Left lung (tissue), 14 donors: ENCODE measurements at places on chromosomes 12 and 14. TPM values are rescaled to one million over a fixed set of nuclear protein-coding genes. Genes with fewer than 3 reads are reported as not detected.

The FAM90A1 gene
- total RNA-seq = 0.61 TPM

GRCh38 chr12:28032811-28033537 lies 60.4 kb upstream of the PTHLH start:
- no peak for DNase-seq
- no peak overlapping the region for H3K4me3 ChIP-seq
- no peaks in the 10 kb centered on the region for H3K36me3 ChIP-seq
- no peaks in the 10 kb centered on the region for H3K27me3 ChIP-seq
- H3K27ac ChIP-seq = no peak overlapping the region

GRCh38 chr12:77600468-77600843 lies 230.2 kb upstream of the NAV3 start:
- no peaks in the 10 kb centered on the region for H3K36me3 ChIP-seq
- no peak overlapping the region for H3K4me3 ChIP-seq
- no peaks in the 10 kb centered on the region for H3K27me3 ChIP-seq
- DNase-seq = no peak
- H3K27ac ChIP-seq = no peak overlapping the region

DNA sequence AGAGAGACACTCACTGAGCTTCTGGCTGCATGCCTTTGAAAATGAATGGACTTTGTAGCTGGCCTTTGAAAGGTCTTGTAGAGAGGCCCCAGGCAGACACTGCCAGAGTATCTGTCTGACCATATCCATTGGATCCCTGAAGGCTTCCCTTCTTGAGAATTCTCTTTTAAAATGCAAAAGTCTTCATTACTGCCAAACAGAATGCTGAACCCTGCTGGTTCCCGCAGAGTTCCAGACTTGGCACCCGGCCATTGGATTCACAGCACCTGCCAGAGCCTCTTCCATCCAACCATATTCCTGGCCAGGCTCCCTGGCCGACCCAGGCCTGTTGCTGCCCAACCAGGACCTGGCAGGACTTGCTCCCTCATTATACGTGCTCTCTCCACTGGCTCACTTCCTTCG lies 182.5 kb downstream of the GXYLT1 start:
- peak; percentile 36 for DNase-seq
- H3K27ac ChIP-seq = no peak overlapping the region
- H3K27me3 ChIP-seq = no peaks in the 10 kb centered on the region

DNA sequence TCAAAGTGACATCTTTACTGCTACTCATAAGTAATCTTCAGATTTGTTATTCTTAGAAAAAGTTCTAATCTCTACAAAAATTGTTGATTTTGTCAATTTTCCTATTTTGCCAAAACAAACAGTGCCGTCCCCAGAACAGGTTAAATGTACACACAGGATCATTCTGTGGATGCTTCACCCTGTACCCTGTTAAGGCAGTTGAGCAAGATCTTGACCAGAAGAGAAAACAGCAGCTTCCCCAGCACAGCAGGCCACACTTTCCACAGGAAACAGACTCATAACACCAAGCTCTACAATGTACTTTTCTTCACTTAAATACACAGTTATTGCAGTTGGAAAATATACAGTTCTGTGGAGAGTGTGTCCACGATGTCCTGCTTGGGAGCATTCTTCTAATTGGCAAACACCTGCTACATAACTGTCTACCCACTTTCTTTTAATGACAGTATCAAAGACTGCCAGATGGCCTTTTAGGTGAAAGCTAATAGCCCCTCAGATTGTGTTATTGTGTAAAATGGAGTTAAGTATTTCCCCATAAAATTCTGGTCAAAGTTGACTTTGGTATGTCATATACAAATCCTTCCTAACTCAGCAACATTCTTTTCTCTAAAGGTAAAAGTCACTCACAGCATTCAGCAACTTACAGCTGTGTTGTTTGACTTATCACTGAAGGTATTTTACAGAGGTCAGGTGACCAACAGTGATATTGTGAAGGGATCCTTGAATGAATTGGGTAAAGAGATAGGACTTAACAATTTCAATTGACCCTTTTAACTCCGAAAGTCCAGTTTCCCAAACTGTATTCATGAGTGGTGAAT lies 77.0 kb downstream of the SEC23A start:
- no peaks in the 10 kb centered on the region for H3K27me3 ChIP-seq
- no peak overlapping the region for H3K27ac ChIP-seq
- no peak for DNase-seq
- H3K4me1 ChIP-seq = no peaks in the 10 kb centered on the region
- no peak overlapping the region for H3K4me3 ChIP-seq
- peaks cover 16% of the 10 kb centered on the region for H3K36me3 ChIP-seq

The POLE gene
- total RNA-seq = 32.7 TPM

The ARL1 gene
- 106 TPM for total RNA-seq

GRCh38 chr12:116343331-116343884 lies 65.9 kb upstream of the MED13L start:
- no peak overlapping the region for H3K27ac ChIP-seq
- H3K27me3 ChIP-seq = no peaks in the 10 kb centered on the region
- peaks cover 12% of the 10 kb centered on the region for H3K4me1 ChIP-seq
- DNase-seq = no peak

DNA sequence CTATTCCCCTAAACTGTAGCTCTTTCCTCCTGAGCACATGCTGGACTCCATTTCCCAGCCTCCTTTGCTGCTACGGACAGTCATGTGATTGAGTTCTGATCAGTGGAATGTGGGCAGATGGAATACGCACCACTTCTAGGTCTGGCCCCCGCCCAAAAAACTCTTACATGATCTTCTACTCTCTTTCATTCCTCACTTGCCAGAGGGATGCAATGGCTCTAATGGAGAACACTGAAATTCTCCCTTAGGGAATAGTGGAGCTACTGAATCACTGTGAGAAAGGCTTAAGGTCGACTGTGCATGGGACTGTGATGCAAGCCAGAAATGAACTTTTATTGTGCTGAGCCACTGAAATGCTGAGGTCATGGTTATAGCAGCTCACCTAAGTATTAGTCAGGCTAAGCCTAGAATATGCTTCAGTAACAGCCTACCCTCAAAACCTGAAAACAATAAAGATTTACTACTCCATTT lies 13.0 kb upstream of the TMED2 start:
- H3K27ac ChIP-seq = no peak overlapping the region
- H3K4me3 ChIP-seq = no peak overlapping the region
- no peak for DNase-seq

DNA sequence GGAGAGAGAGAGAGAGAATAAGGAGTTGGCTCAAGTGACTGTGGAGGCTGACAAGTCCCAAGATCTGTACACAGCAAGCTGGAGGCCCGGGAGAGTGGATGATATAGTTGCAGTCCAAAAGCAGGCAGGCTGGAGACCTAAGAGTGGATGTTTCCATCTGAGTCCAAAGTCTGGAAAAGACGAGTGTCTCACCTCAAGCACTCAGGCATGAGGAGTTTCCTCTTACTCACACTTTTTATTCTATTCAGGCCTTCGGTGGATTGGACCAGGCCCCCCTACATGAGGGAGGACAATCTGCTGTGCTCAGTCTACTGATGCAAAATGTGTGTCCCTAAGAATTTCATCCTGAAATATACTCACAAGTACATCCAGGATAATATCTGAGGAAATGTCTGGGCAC lies 484.6 kb downstream of the VRK1 start:
- no peak for DNase-seq
- H3K4me3 ChIP-seq = no peak overlapping the region
- no peaks in the 10 kb centered on the region for H3K4me1 ChIP-seq
- no peaks in the 10 kb centered on the region for H3K27me3 ChIP-seq

- peak overlapping the region; percentile 68 for H3K4me3 ChIP-seq
- no peaks in the 10 kb centered on the region for H3K36me3 ChIP-seq
- H3K27me3 ChIP-seq = no peaks in the 10 kb centered on the region
Observed at GRCh38 chr12:10364815-10365622, 24.8 kb downstream of the KLRK1 start.

- DNase-seq = no peak
- no peaks in the 10 kb centered on the region for H3K27me3 ChIP-seq
- H3K4me1 ChIP-seq = no peaks in the 10 kb centered on the region
Observed at GRCh38 chr14:60931218-60931617, 49.7 kb downstream of the TRMT5 start.

DNA sequence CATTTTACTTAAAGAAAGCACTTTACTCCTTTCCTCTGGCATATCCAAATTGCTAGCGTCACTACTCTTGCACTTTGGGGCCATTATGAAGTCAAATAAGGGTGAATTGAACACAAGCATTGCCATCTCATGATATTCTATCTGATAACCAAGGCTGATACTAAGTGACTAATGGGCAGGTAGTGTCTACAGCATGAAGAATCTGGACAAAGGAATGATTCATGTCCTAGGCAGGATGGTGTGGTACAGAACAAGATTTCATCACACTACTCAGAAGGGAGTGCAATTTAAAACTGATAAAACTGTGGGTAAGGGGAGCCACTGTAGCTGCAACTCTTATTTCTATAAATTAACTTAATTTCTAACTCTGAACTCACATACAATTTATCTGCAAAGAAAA lies 7.7 kb upstream of the SLC6A15 start:
- no peak overlapping the region for H3K27ac ChIP-seq
- H3K4me3 ChIP-seq = no peak overlapping the region
- H3K4me1 ChIP-seq = no peaks in the 10 kb centered on the region
- no peak for DNase-seq

DNA sequence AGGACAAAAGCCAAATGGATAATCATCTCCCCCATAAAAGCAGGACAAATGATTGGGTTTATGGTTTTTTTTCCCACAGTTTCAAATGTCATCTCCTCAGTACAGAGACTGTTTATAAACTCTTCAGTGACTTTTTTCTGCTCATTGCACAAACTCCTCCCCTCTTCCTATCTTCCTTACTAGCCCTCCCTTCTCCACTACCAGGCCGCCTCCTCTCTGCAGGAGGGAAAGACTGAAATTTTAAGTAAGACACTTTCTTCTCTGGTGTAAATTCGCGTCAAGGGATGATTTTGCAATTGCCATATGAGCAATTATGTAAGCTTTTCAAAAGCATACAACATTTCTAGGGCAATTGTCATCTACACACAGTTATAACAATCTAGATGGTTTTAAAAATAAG lies 37.0 kb downstream of the BTG1 start:
- DNase-seq = no peak
- H3K27ac ChIP-seq = peak overlapping the region; percentile 13

- no peaks in the 10 kb centered on the region for H3K27me3 ChIP-seq
- peak overlapping the region; percentile 68 for H3K27ac ChIP-seq
- no peaks in the 10 kb centered on the region for H3K36me3 ChIP-seq
- no peak overlapping the region for H3K4me3 ChIP-seq
- H3K4me1 ChIP-seq = peaks cover 69% of the 10 kb centered on the region
Observed at GRCh38 chr12:607541-608001, 55.7 kb downstream of the NINJ2 start.

The PLBD1 gene
- total RNA-seq = 29.3 TPM

DNA sequence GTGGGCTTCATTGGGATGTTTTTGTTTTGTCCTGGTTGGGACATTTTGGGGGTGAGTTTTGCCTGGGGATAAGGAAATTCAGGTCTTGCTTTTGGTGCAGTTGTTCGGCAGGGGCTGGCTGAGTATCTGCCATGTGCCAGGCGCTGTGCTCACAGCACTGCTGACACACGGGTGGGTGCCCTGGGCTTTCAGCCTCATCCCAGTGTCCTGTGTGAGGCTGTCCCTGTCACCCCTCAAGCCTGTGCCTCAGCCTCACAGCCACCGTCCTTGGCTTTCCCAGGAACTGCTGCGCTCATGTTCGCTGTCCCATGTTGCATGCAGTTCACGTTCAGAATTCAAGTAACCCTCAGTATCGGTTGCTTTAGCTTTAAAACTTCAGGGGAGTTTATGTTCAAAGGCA lies 24.9 kb downstream of the XRCC3 start:
- H3K27ac ChIP-seq = no peak overlapping the region
- DNase-seq = no peak
- peaks cover 10% of the 10 kb centered on the region for H3K4me1 ChIP-seq
- H3K36me3 ChIP-seq = no peaks in the 10 kb centered on the region
- H3K27me3 ChIP-seq = no peaks in the 10 kb centered on the region

DNA sequence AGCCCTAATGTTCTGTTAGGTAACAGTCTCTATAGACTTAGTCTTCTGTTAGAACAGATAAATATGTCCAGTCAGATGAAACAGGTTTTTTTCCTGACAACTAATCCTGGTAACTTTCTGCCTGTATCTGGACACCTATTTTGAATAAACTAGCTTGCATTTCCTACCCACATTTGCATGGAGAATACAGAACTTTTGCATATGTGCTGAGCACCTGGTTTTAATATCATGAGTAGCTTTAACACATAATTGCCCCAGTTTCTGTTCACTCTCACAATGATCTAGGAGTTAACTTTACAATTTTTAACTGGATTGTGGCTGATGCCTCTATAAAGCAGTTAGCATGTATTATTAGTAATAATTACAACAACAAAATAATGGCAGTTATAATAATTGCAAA lies 111.7 kb downstream of the KTN1 start:
- no peak overlapping the region for H3K4me3 ChIP-seq
- no peaks in the 10 kb centered on the region for H3K27me3 ChIP-seq
- no peaks in the 10 kb centered on the region for H3K4me1 ChIP-seq
- H3K27ac ChIP-seq = no peak overlapping the region

The EGLN3 gene
- 4.5 TPM for total RNA-seq

- DNase-seq = no peak
- no peaks in the 10 kb centered on the region for H3K36me3 ChIP-seq
Observed at GRCh38 chr12:45468751-45469615, 253.1 kb downstream of the ANO6 start.

The NIN gene
- 34.5 TPM for total RNA-seq

The CABP1 gene
- 0.37 TPM for total RNA-seq

DNA sequence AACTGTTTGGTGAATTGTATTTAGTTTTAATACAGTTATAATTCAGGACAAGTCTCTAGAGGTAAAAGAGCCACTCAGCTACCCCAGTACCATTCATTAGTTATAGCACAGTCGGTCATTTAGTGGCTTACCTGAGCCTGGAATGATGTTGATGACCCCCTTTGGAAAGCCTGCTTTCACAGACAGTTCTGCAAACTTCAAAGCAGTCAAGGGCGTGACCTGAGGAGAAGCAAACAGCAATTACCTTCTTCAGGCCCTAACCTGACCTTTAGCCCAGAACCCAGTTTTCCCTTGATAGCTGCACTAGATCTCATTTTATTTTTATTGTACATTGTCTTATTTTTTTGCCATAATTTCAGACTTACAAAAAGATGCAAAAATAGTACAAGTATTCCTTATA lies 43.8 kb downstream of the ALDH1L2 start:
- no peaks in the 10 kb centered on the region for H3K27me3 ChIP-seq
- H3K4me1 ChIP-seq = no peaks in the 10 kb centered on the region
- no peak overlapping the region for H3K27ac ChIP-seq

- H3K4me3 ChIP-seq = no peak overlapping the region
- no peaks in the 10 kb centered on the region for H3K36me3 ChIP-seq
Observed at GRCh38 chr14:31895646-31896045, 181.5 kb upstream of the ARHGAP5 start.

- no peak overlapping the region for H3K4me3 ChIP-seq
- no peaks in the 10 kb centered on the region for H3K4me1 ChIP-seq
- H3K27ac ChIP-seq = no peak overlapping the region
- no peaks in the 10 kb centered on the region for H3K36me3 ChIP-seq
Observed at GRCh38 chr12:20245491-20245890, 122.8 kb upstream of the PDE3A start.
